T-cell (primary cell): ENCODE measurements at places on chromosomes 12 and 14.
A peak's percentile ranks its signal among the peaks of the same experiment; 100 is the strongest.

- no peaks in the 10 kb centered on the region for H3K36me3 ChIP-seq
- H3K27ac ChIP-seq = no peak overlapping the region
- no peak for DNase-seq
- no peak overlapping the region for H3K4me3 ChIP-seq
Measured at GRCh38 chr12:4039931-4040330, 166.7 kb upstream of the PARP11 start.

DNA sequence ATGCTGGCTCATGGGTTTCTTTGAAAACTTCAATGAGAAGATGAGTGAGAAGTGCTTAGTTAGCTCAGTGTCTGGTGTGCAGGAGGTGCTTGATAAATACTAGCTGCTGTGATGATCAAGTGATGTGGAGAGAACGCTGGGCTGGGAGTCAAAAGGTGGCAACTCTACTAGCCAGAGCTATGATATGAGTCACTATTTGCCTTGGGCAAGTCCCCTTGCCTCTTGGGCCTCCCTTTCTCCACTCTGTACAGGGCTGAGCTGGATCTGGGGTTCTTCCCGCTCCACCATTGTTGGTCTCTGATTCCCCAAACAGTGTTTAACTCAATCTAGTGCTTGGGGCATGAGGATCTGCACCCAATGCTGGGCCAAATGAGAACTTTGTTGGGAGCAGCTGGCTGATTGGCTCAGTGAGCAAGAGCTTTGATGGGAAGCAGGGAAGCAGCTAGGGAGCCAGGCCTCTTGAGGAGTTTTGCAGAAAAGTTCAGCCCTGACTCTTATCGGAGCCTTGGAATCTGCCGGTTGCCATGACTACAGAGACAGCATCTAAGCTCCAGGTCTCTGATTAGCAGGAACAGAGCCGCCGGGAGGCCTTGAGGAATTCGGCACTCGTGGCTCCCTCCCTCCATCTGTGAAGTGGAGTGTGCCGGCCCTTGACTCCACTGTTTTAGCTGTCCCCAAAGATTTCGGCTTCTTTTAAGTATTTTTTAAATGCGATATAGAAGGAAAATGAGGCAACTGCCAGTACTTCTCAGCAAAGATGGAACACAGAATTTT is 82.1 kb upstream of the HSPB8 start:
- no peaks in the 10 kb centered on the region for H3K36me3 ChIP-seq
- no peaks in the 10 kb centered on the region for H3K4me1 ChIP-seq
- H3K27me3 ChIP-seq = no peaks in the 10 kb centered on the region
- no peak for DNase-seq
- H3K4me3 ChIP-seq = no peak overlapping the region

DNA sequence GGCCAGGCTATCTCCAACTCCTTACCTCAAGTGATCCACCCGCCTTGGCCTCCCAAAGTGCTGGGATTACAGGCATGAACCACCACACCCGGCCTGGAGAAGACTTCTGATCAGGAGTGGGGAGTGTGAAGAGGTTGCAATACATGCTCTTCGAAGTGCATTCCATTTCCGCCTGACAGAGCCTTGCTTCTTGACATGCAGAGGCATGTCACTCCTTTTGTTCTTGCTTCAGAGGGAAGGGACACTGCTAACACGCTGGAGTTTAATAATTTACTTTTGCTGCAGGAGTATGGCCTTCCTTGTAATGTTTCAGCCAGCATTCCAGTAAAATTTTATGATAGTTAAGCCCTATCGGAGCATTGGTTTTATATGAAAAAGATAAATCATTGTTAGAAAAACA is 74.9 kb downstream of the SLC25A47 start:
- no peaks in the 10 kb centered on the region for H3K27me3 ChIP-seq
- no peaks in the 10 kb centered on the region for H3K4me1 ChIP-seq
- H3K27ac ChIP-seq = no peak overlapping the region
- H3K4me3 ChIP-seq = no peak overlapping the region

GRCh38 chr12:57224973-57225679 is 4.4 kb upstream of the SHMT2 start:
- H3K4me1 ChIP-seq = peaks cover 15% of the 10 kb centered on the region
- peak; percentile 79 for DNase-seq
- H3K36me3 ChIP-seq = no peaks in the 10 kb centered on the region
- no peak overlapping the region for H3K27ac ChIP-seq

DNA sequence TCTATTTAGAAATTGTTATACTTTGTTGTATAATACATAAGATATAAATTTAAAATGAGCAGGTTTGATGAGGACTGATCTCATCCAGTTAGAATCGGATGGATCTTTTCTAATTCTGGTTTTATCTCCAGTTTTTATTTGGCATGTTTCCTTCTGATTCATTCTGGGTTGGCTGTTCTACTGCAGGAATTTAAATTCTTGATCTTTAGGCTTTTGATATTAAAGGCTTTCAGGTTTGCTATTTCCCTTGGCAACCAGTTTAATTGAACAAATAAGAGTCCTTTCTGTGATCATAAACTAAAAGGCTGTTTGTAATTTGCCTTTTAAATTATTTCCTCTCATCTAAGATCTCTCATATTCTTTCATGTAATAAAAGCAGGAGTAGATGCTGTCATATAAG is 83.4 kb downstream of the PDE6H start:
- no peaks in the 10 kb centered on the region for H3K36me3 ChIP-seq
- no peak for DNase-seq
- no peak overlapping the region for H3K27ac ChIP-seq
- H3K4me3 ChIP-seq = no peak overlapping the region
- no peaks in the 10 kb centered on the region for H3K27me3 ChIP-seq
- H3K4me1 ChIP-seq = no peaks in the 10 kb centered on the region

DNA sequence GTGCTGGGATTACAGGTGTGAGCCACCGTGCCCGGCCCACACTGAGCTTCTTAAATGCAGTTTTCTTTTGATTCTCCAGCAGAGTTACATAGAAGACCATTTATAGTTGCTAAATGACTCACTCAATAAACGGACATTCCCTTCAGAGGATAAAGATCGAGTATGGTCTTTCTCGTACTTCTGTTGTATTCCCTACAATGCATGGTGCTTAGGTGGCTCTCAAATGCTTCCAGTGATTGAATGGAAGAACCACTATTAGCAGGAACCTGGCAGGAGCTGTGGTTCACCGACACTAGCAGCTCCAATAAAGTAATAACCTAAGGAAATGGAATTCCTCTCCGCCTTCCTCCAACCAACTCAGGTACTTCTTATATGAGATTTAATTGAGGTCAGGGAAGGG is 3.9 kb upstream of the GPRC5A start:
- no peak for DNase-seq
- H3K4me1 ChIP-seq = peaks cover 3% of the 10 kb centered on the region
- no peak overlapping the region for H3K4me3 ChIP-seq

GRCh38 chr12:110677206-110677911 is 11.6 kb downstream of the HVCN1 start:
- H3K27ac ChIP-seq = peak overlapping the region; percentile 35
- DNase-seq = no peak
- H3K4me1 ChIP-seq = peaks cover 36% of the 10 kb centered on the region
- peaks cover 3% of the 10 kb centered on the region for H3K36me3 ChIP-seq
- no peaks in the 10 kb centered on the region for H3K27me3 ChIP-seq
- H3K4me3 ChIP-seq = no peak overlapping the region

DNA sequence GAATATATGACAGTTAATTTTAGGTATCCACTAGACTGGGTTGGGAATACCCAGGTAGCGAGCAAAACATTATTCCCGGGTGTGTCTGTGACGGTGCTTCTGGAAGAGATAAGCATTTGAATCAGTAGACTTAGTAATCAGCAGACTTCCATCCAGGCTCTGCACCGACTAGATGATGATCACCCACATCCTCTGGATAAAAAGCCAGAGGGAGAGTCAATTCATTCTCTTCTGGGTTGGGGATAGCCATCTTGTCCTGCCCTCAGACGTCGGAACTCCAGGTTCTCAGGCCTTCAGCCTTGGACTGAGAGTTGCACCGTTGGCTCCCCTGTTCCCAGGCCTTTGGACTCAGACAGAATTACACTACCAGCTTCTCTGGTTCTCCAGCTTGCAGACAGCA is 168.0 kb downstream of the PHLDA1 start:
- no peak overlapping the region for H3K4me3 ChIP-seq
- no peaks in the 10 kb centered on the region for H3K27me3 ChIP-seq
- H3K27ac ChIP-seq = no peak overlapping the region
- H3K4me1 ChIP-seq = no peaks in the 10 kb centered on the region

DNA sequence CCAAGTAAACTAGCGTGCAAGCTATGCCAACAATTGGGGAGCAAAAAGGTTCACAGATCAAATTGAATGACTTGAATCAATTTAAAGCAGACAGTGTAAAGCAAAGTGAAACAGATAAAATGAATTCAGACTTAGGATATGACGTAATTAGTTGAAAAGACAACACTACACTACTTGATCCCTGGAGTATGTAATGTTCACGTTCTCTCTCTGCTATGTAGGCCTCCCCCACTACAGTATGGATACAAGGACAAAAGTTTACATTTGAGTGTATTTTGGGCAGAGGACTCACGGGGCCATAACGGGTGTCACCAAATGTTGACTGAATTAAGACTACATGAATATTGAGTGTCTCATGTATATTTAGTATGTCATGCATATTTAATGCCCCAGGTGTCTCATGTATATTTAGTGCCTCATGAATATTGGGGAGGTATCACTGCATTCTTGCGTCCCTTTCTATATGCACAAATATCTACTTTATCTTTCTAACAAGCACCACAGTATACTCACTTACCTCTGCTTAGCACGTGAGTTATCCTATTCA is 44.5 kb downstream of the RERGL start:
- H3K27ac ChIP-seq = no peak overlapping the region
- H3K4me3 ChIP-seq = no peak overlapping the region
- no peaks in the 10 kb centered on the region for H3K36me3 ChIP-seq
- no peaks in the 10 kb centered on the region for H3K27me3 ChIP-seq
- no peaks in the 10 kb centered on the region for H3K4me1 ChIP-seq
